ENCODE measurements at places on chromosomes 5 and 9.

DNA sequence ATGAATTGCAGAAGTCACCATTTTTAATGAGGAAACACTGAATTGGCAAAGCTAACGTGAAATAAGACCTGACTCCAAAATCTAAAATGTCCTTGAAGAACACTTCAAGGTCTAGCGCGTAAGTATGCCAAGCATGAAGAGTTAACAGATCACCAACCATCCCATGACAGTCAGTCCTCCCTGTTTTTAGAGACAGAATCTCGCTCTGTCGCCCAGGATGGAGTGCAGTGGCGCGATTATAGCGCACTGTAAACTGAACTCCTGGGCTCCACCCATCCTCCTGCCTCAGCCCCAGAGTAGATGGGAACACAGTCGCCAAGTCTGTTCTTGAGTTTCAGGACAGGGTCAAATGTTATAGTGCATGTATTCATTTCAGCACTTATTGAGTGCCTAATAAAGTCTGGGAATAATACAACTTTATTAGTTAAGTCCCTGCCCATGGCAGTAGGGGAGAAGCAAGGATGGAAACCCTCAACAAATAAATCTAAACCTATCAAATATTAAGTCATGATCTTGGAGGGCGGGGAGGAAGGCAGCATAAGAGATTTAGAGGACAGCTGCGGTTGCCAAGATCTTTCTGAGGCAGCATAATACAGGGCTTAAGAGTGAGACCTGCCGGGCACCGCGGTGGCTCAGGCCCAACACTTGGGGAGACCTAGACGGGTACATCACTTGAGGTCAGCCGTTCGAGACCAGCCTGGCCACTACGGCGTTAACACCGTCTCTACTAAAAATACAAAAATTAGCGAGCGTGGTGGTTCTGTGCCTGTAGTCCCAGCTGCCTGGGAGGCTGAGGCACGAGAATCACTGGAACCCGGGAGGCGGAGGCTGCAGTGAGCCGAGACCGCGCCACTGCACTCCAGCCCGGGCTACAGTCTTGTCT is 1.1 kb downstream of the ATPSCKMT start:
- peak; percentile 25 for DNase-seq

- no peak for DNase-seq
Measured at GRCh38 chr5:50564079-50564478, 102.4 kb upstream of the PARP8 start.

DNA sequence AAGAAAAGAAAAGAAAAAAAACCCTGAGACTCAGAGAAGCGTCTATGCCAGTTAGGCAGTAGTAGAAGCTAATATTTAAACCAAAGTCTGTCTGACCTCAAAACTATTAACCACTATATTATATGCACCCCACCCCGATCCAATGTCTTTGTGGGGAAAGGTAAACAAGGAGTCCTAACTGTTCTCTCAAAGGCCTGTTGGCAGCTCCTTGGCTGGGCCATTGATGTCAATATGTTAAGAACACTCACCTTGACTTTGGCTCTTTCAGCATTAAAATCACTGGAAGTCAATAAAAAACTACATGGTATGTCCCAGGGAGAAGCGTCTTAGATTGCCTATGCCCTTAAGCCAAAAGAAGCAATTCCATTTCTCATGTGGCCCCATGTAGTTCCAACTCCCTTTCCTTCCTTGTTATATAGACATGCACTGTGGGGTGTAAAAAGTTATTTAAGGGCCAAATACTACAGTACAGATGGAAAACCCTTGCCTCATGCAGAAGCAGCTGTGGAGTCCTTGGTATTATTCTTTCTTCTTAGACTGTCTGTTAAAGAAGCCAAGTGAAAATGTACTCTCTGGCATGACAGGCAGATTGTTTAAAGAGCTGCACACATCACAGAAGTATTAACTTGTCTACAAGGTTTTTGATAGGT is 308.6 kb upstream of the RPS23 start:
- DNase-seq: no peak

- no peak for DNase-seq
Measured at GRCh38 chr5:134267366-134268018, 41.6 kb upstream of the PPP2CA start.

- DNase-seq: no peak
Measured at GRCh38 chr5:128237546-128237945, 154.0 kb downstream of the SLC12A2 start.

DNA sequence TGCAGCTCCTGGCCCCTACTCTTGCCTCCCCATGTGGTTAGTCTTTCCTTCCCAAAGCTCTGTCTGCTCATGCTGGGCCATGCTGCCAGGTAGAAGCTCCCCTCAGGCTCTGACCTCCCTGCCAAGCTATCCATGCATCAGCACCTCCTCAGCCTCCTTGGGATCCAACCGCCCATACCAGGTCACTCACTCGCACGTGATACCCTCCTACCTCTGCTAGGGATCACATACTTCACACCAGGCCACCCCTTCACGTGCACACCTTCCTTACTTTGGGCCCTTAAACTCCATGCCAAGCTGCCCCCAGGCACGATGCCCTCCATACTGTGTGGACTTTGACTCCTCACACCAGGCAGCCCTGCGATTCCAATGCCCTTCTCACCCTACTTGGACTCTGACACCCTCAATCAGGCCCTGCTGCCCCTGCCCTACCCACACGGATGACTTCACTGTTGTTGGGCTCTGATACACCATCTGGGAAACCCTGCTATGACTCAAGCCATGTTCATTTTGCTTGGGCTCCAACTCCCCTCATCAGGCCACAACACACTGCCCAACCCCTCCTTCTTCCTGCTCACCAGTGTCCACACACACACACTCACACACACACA is 34.1 kb downstream of the ZNF483 start:
- DNase-seq: no peak

DNA sequence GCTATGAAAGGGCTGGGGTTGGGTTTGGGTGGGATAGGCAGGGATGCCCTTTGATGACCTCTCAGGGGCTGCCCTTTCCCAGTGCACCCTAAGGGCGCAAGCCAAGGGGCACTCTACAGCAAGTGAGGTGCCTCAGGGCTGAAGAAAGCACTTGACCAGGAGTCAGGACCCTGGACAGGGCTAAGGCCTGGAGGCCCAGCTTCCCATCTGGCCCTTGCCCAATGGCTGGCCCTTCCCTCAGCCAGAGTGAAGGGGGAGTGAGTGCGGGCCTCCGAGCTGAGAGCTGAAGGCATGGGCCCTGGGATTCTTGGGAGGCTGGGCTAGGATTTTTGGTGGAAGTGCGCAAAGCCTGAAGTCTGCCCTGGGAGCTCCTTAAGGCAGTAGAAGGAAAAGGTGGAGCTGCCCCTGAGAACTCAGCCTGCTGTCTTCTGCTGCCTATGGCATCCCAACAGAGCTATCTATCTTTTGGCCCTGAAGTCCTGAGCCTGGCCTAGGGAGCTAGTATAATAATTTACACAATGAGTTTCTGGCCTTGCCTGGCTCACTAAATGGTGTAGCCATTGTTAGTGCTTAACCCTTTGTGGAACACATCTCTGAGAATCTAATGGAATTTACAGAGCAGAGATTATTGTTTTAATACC is 16.4 kb downstream of the JADE2 start:
- no peak for DNase-seq

DNA sequence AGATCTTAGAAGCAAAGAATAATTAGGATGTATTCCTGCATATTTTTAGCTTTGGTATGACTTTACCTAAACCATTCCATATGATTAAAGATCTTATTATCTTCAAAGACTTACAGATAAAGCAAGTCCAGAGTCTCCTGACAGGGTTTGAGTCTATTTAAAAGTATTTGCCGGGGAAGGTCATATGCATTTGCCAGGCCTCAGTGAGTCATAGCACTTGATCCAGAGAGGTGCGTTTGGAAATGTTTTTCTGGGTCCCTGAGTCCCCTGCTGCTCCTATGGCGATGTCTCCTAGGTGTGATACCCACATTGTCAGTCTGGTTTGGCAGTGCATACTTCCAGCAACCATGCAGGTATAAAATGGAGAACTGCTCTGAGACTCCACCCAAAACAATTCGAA is 217.0 kb downstream of the FBXL7 start:
- DNase-seq: no peak

- DNase-seq: no peak
Measured at GRCh38 chr9:19620326-19620725, 168.5 kb downstream of the SLC24A2 start.

DNA sequence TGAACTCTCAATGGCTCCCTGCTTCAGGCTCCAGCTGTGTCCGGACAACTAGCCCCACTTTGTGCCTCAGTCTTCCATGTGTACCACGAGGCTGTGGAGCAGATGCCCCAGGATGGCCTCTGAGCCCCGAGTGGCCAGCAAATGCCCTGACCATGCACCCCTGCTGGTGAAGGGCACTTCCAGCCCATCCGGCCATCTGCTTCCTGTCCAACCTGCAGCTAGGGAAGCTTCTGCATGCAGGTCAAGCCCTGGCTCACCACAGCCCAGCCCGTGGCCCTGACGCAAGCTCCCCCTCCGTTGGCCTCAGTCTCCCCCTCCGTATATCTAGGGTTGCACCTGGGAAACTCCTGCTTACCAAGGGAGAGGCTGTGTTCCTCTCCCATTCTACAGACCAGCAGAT is 4.8 kb downstream of the NINJ1 start:
- DNase-seq: no peak
